LHCN-M2 (cell line): ENCODE measurements at places on chromosomes 13 and 19.
A peak's percentile ranks its signal among the peaks of the same experiment; 100 is the strongest.

- DNase-seq: no peak
These were observed 671 bp downstream of the ZDHHC20 start for GRCh38 chr13:21458451-21458812.

DNA sequence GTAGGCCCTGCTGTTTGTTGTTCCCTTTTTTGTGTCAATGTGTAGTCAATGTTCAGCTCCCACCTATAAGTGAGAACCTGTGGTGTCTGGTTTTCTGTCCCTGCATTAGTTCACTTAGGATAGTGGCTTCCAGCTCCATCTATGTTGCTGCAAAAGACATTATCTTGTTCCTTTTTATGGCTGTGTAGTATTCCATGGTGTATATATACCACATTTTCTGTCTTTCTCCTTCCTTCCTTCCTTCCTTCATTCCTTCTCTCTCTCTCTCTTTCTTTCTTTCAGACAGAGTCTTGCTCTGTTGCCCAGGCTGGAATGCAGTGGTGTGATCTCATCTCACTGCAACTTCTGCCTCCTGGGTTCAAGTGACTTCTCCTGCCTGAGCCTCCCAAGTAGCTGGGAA is 21.0 kb downstream of the CYP2A6 start:
- no peak for DNase-seq

DNA sequence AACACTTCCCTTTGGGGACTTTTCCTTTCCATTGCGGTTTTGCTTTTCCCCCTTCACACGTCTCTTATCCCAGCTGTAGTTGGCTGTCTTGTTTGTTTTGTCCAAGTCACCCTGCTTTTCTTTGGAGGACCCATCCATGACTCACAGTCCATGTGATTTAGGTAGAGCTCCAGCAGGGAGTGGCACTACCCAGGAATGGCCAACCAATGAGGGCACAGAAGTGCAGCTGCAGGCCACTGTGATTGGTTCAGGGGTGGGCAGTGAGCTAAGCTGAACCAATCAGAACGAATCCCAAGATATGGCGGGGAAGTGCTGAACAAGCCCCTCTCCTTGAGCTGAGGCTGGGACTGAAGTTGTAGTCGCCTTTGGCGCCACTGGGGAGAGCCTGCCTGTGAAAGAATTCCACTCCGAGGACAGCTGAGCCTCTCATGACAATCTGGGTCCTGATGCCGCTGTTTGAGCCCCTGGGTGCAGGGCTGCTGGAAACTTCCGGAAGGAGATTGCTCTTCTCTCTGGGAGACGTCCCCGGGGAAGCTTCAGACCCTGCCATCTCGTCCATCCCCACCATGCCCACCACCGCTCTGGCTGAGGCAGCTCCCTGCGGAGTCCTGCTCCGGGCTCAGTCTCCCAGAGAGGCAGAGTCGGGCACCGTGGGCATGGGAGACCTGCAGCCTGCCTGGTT is 62.9 kb upstream of the URI1 start:
- DNase-seq: peak; percentile 59

GRCh38 chr19:49409441-49410029 is 13.7 kb downstream of the PTH2 start:
- DNase-seq: no peak
